ENCODE measurements at places on chromosomes 3 and 15.

DNA sequence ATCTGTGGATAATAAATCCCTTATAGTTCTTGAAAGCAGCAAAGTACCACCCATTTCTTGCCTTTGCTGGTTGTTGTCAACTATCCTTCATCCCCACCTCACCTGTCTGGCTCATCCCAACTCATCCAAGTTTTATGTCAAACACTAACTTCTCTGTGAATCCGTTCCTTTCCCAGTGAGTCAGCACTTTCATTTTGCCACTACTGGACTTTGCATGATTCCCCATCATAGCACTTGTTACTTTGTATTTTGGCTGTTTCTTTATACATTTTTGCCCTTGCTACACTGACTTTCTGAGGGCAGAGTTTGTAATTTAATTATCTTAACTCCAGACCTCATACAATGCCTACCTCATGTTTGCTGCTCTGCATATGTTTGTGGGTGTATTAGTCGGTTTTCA lies 90.8 kb upstream of the RORA start:
- no peak for DNase-seq

GRCh38 chr15:101250873-101251829 lies 697 bp downstream of the CHSY1 start:
- peak; percentile 67 for DNase-seq

DNA sequence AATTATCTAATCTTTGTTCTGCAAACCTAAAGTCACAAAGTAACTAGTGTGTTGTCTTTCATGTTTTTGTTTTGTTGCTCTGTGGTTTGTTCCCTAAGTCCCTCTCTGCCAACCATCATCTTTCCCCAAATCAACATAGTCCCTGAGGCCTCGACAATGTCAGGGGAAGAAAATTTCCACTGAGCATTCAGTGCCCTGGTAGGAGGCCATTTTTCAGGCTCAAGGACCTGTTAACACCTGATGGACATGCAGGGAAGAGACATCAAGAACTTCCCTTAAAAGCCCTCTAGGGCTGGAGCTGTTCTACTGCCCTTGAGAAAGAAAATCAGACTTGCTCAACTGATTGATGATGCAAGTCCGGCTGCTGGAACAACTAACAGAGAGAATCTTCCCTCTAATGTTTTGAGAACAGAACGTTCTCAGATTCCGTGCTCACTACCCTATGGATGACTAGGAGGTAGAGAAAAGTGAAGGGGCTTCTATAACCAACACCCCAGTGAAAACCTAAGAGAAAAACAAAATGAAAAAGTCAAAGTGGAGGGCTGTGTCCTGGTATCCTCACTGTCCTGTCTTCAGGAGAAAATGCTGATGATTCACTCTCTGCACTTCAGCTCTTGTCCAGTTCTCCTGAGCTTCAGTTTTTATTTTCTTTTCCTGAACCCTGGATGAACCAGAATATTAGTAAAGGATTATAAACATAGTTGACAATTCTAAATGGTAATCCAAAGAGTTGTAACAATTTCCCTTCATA lies 373.1 kb downstream of the FOXP1 start:
- no peak for DNase-seq

GRCh38 chr15:83837945-83838571 lies 184.1 kb downstream of the ADAMTSL3 start:
- DNase-seq = peak; percentile 34

DNA sequence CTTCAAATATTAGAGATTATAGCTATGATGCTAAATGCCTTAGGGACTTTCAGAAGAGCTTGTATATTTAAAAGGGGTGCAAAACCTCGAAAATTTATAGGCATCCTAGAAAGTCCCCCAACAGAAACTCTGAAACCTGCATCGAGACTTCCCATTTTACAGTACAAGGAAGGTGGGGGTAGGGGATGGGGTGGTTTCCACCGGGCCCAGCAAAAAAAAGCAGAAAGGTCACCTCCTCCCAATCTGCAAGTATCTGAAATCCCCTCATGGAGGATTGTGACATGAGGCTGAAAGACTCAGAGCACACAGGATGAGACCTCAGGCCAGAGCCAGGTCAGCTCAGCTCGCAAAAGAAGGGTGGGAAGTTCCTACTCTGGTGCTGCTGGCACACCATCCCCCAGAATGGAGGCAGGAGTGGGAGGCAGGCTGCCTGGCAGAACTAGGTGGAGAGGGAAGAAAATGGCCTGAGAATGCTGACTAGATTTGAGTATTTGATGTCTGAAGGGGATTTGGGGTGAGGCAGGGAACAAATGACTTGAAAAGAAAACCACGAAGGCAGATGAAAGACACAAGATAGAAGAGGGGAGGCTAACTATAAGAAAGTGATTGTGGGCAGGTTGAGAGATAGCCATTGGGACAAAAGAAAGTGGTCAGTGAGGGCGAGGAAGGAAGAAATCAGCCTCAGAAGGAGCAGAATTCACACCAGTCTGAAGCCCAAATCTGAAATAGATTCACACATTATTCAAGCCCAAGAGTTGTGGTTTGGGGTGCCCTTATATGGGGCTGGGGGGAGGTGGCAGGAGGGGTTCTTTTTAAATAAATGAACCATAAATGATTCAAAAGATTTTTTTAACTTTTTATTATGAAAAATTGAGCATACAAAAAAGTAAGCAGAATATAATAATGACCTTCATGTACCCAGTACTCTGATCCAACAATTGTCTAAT lies 22.5 kb upstream of the TSC22D2 start:
- no peak for DNase-seq

GRCh38 chr3:35849963-35850362 lies 210.6 kb downstream of the ARPP21 start:
- DNase-seq = no peak

DNA sequence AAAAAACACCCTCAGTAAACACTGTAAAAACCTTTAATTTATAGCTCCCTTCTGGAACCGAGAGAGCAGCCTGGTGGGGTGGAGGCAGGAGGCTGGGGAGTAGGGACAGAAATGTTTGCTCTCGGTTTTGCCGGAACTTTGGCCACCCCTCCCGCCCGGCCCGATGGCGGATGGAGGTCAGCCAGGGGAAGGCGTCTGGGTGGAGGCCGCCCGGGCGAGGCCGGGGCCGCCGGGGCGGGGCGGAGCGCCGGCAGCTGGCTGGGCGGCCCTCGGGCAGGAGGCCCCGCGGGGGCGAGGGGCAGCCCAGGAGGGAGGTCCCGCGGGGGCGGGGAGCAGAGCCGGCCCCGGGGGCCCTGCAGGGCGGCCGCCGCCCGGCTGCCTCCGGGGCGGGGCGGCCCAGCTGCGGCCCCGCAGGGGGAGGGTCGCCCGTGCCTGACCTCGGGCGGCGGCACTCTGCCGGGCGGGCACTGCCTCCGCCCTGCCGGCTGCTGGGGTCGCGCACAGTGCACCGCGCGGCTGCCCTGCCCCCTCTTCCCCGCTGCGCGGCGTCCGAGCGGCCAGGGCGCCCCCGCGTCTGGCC lies 829 bp upstream of the SKIL start:
- DNase-seq = peak; percentile 71

Measured in HuH-7.5 (cell line).